ENCODE measurements at places on chromosomes 2 and 18.

- no peak for DNase-seq
Measured at GRCh38 chr2:217902379-217903141, 100.2 kb downstream of the TNS1 start.

- no peak for DNase-seq
Measured at GRCh38 chr2:227310756-227311110, 14.3 kb upstream of the MFF start.

GRCh38 chr2:120511536-120511935 is 165.6 kb downstream of the INHBB start:
- no peak for DNase-seq

DNA sequence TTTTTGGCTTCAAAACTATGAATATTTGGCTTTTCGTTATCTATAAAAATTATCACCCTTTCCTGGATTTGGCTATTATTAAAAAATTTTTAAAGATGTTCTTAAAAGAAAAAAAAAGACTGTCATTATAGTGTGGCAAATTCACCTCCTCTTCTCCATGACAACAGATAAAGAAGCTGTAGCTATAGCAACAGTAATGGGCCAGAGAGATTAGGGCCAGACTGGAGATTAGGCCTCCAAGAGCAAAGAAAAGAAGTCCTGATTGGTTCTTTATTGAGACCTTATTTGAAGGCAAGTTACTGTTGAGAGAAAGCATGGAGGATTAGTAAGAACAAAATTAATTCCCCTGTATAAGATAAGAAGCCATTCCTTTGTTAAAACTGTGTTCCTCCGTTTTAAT is 812.5 kb downstream of the DCC start:
- DNase-seq, result no peak

DNA sequence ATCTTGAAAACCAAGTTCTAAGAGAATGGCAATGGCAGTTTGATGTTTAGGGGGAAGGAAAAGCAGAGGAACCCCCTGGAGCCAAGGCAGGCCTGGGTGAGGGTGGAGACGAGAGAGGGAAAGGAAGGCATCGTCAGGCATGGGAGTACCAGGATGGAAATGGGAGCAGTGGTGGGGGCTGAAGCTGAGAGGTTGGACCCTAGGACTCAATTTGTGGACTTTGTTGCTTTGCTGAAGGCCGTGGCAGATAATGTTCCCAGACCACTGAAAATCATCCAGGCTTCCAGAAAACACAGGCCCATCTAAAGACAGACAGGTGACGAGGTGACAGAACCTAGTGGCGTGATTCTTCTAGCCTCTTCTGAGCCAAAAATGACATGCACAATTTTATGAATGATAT is 4.9 kb downstream of the NPAS2 start:
- DNase-seq, result no peak

DNA sequence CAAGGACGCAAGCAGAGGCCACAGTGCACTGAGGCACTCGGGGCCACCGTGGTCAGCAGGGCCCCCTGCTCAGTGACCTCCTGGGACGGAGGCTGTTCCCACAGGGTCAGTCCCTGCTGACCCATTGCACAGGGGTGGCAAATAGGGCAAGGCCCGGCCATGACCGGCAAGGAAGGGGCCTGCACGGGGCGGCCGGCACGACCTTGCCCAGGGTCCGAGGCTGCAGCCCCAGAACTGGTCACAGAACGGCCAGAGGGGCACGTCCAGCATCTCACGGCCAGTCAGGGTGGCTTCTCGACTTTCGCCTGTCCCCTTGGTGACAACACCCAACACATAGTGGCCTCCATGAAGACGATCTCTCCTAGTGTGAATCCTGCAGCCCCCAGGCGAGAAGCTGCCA is 27.6 kb upstream of the OTOS start:
- no peak for DNase-seq

GRCh38 chr18:26133652-26134051 is at the start of gene PSMA8:
TSS of gene PSMA8 (plus strand) at chr18:26133869. CDS start at chr18:26133966, 97 bp downstream.
- DNase-seq, result peak; percentile 38

DNA sequence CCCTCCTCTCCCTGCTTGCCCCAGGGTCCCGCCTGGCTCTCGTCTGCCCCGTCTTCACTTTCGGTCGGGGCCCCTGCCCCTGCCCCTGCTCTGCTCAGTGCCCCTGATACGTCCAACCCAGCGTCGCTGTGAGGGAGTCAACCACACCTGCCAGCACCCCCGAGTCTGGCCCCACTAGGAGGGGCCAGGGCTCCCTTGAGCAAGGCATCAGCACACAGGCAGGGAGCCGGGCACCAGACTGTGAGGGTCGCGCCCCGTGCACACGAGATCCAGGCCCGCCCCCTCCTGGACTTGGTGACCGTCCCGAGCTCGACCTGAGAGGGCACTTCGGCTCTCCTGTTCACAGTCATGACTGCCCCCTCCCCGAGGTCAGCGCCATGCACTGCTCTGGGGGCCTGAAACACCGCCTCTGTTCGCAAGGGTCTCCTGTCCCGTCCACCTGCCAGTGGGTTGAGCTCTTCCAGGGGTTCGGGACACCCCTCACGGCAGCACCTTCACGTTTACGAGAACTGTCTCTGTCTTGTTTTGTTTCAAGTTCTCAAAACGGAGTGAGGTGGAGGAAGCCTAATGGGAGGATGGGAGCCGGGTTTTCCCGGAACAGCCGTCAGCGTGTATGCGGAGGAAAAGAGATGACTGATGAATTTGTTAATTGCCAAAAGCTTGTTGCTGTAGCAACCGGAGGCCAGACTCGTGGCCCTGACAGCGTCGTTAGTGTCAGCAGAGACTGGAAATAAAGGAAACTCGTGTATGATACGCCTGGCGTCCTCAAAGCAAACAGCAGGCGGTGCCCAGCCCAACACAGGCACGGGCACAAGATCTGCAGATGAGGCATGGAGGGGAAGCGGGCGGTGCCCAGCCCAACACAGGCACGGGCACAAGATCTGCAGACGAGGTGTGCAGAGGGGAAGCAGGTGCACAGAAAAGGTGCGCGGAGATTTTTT is 48.2 kb upstream of the KCNG2 start:
- DNase-seq, result no peak

DNA sequence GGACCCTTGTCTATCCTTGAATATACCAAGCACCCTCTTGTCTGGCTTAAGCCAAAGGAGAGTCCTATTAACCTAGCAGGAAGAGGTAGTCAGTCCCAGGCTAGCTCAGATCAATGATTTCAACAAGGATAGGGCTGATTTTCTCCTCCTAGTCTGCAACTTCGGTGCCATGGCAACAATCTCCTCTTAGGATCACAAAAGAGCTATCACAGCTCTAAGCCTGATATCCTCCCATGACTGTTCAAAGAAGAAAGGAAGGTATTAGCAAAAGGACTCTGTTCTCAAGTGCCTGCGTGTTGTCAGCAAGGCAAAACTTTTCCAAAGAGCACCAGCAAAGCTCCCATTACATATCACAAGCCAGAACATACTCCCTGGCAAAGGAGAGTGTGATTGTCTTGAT is 58.7 kb upstream of the DDX18 start:
- no peak for DNase-seq

DNA sequence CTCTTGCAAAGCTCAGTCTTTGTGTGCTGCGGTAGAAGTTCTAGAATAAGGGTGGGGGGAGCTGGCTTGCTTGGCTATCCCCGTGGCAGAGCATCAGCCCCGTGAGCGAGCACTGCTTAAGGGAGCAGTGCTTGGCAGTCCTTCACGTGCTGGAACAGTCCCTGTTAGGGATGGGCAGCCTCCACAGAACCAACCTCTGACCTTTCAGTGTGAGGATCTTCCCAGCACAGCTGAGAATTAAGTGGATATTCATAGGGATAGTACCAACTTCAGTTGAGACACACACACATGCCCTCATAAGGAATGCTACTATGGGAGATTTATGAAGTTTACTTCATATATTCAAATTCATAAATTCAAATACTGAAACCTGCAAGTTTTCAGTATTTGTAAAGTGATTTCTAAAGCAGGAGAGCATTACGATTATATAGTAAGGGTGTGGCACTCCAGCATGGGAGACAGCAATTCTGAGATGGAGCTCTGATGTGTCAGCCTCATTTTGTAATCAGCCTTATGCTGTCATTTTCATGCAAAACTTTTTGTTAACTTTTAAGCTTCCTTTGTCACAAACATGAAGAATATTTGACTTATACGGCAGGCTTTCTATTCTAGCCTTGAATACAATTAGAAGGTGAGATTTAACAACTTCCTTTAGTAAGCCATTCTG is 39.5 kb downstream of the ATP9B start:
- no peak for DNase-seq

DNA sequence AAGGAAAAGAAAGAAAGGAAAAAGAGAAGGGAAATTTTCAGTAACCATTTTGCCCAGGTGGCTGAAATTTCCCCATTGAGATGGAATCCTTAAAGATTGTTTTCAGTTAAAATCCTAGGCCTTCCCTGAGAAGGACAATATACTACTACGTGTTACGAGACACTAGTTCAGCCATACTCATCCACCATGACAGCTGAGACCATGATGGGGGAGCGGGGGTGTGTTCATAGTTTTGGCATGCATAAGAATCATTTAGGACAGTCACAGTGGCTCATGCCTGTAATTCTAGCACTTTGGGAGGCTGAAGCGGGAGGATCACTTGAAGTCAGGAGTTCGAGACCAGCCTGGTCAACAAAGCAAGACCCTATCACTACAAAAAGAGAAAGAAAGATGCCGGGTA is 28.0 kb downstream of the PLA2R1 start:
- DNase-seq, result no peak

DNA sequence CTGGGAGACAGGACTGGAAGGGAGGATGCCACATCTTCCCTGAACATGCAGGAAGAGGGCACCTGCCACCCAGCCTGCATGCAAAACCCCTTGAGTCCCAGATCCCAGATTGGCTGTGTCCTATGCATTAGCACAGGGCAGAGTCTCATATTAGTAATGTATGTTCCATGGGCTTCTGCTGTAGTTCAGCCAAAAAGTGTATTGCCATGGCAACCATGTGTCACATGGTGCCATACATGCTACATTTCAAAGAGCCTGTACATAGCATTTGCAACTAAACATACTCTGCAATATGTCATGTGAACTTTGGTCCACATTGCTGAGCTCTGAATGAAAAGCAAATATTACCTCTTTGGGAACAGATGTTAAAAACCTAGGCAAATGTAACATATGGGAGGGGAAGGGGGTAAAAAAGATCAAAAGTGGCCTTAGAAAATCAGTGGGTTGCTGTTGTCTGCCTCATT is 78.4 kb downstream of the DPP4 start:
- no peak for DNase-seq

DNA sequence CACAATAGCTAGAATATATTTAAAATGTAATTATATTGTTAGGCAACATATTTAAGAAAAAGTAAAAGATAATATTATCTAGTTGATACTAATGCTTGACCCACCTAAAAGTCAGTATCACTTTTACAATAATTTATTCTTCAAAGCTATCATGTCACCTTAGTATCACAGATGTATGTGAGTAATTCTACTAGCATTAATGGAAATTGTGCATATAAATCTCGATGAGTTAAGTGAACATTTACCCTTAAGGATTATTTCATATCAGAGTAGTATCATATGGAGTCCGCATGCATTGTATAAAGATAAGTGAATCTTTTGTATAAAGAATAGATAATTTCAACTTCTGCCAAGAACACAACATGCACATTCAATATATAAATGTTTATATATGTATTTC is 103.4 kb downstream of the AGPS start:
- DNase-seq, result no peak

GRCh38 chr2:203450561-203450960 is 84.5 kb downstream of the RAPH1 start:
- no peak for DNase-seq

- no peak for DNase-seq
Measured at GRCh38 chr2:189179570-189179950, at the start of gene COL5A2. TSS of gene COL5A2 (minus strand) at chr2:189179761. CDS start at chr2:189179604, 157 bp downstream.

- no peak for DNase-seq
Measured at GRCh38 chr2:207054521-207054920, 111.2 kb downstream of the KLF7 start.

- DNase-seq, result no peak
Measured at GRCh38 chr2:28163028-28163427, 229.6 kb upstream of the FOSL2 start.

GRCh38 chr2:31957354-31958139 is 53.3 kb downstream of the MEMO1 start:
- no peak for DNase-seq

GRCh38 chr2:1047485-1047884 is 96.8 kb downstream of the SNTG2 start:
- no peak for DNase-seq

DNA sequence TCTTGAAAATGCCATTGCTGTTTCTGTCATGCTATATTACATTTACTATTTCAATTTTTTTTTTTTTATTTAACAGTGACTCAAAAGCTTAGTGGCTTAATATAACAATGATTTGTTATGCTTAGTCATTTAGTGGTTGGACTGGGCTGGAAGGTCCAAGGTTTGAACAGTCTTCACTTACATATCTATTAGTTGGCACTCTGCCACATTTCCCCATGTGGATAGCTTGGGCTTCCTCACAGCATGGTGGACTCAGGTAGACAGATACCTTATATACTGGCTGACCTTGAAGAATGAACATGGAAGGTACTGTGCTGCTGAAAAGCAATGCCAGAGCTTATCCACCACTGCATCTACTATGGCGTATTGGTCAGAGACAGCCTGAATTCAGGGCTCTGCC is 909.5 kb upstream of the SOX11 start:
- no peak for DNase-seq

DNA sequence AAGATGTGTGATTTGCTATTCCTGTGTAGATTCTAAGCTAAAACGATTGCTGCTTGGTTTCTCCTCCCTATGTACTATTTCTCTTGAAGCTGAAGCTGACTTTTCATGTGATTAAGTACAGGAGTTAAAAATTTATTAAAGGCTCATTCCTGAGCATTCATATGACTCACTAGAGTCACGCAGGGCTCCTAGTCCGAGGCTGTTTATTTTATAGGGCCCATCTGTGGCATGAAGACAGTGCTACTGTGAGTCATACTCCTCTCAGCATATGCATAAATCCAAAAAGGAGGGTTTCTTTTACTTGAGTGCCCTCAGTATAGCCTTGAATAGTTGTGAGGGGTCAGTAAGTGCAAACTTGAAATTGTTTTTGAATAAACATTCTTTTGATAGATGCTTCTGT is 378.8 kb downstream of the PTPRM start:
- no peak for DNase-seq

GRCh38 chr2:217092710-217093379 is 233.0 kb upstream of the TNP1 start:
- DNase-seq, result no peak

- no peak for DNase-seq
Measured at GRCh38 chr18:3879114-3879835, 429.3 kb downstream of the TGIF1 start.

DNA sequence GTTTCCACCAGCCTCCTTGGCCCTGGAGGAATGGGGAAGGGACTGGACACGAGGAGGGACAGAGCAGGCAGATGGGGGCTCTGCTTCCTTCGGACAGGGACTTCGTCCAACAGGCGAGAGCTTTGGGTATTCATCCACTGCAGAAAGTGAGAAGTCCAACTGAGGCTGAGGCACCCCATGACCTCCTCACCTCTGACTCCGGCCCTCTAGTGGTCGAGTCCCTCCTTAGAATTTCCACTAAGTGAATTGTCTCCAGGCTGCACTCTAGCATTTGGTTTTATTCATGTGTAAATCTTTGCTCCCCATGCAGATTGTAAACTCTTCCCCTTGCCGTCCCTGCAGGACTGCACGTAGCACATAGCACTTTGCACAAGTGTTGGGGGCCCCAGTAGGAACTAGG is 75.6 kb downstream of the TMEM247 start:
- DNase-seq, result no peak

GRCh38 chr2:102137138-102137537 is 5.4 kb upstream of the IL1R1 start:
- DNase-seq, result no peak

All from activated T-helper 1 cell treated with Interleukin-2 at 50 U/mL for 16 hours (primary cell).